ENCODE measurements at places on chromosomes 16 and 17.

- no peak for DNase-seq
Observed at GRCh38 chr17:50470426-50470825, 1.7 kb upstream of the CHAD start.

GRCh38 chr17:66612993-66613392, 221.9 kb upstream of the CACNG5 start:
- no peak for DNase-seq

GRCh38 chr17:75779987-75780889, 4.4 kb upstream of the UNK start:
- no peak for DNase-seq

GRCh38 chr16:64074706-64075105, 1047.2 kb downstream of the CDH11 start:
- no peak for DNase-seq

DNA sequence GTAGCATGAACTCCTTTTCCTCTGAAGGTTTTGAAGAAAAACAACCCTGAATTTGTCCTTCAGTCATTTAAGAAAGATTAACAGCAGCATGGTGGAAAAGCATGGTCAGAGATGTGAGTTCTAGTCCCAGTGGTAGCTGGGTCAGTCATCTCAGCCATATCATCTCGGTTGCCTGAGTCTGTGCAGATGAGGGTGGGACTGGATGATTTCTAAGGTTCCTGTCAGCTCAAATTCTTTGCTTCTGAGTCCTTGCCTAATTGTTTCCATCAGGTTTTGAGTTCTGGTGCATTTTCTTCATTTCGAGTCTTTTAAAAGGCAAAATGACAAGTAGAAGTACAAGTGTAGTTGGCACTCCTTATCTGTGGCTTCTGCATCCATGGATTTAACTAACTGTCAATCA, 63.9 kb downstream of the TNRC6C start:
- no peak for DNase-seq

GRCh38 chr16:65476448-65476955, 354.6 kb upstream of the CDH11 start:
- DNase-seq, result no peak

DNA sequence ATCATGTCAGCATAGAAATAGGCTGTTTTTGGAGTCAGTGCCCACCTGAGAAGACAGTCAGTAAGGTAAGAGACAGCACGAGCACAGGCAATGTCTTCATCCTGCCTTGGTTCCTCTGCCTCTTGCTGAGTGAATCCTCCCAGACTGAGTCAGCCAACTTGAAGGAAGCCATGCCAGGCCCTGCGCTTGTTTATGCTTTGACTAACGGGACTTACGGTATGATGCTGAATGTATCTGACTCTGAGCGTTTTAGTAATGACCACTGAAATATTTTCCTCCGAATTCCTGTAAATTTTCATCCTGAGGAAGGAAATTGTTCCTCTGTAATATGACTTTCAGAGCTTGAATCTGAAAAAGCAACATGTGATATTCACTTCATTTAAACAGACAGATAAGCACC, 18.0 kb downstream of the C17orf67 start:
- no peak for DNase-seq

All from DMS 273 treated with DMSO at 0.1 percent for 48 hours (cell line).